AG08395 (cell line): ENCODE measurements at places on chromosomes 6 and 20.

DNA sequence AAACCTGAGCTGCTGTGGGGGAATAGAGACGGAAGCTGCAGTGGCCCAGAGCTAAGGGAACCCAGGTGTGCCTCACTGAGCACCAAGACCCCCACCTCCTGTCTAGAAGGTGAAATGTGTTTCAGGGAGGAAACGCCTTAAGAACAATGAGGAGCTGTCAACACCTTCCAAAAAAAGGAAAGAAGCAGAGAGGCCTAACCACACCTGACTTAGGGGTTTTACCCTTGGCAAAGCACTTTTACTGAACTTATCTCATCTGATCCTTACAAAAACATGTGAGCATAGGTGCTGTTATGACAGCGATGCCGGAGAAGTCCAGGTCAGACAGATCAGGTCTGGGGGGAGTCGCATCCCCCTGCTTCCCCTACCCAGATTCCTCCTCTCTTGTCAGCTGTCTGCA, 16.1 kb upstream of the CDKN1A start:
- no peak for DNase-seq

DNA sequence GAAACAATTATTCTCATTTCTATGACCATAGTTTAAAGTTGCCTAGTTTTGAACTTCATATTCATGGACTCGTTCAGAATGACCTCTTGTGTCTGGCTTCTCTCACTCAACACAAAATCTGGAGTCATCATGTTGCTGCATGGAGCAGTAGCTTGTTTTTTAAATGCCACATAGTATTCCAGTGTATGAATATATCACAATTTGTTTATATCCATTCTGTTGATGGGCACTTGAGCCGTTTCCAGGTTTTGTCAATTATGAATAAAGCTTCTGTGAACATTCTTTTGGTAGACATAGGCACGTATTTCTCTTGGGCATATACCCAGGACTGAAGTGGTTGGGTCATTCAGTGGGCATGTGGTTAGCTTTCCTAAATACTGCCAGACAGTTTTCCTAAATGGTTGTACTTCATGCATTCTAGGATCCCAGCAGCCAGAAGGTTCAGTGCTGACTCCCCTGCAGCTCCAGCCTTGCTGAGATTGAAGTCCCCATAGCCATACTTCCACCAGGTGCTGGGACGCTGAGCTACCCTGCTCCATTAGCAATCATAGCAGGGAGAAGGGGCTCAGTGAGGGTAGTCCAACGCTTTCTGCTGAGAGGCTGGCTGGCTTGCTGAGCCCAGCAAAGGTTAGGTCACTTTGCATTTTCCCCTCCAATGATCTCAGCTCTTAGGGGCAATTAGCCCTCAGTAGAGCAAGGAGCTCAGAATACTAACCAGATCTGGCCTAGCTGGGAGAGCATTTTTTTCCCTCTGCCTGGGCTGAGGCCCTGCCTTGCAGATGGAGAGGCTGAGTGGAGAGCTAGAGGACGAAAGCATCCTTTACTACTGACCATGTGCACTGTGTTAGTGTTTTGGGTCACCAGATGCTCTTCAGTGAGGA, 35.7 kb upstream of the CTNNBL1 start:
- no peak for DNase-seq

- DNase-seq: peak; percentile 6
Observed at GRCh38 chr6:26415791-26416190, 13.7 kb downstream of the BTN3A1 start.

DNA sequence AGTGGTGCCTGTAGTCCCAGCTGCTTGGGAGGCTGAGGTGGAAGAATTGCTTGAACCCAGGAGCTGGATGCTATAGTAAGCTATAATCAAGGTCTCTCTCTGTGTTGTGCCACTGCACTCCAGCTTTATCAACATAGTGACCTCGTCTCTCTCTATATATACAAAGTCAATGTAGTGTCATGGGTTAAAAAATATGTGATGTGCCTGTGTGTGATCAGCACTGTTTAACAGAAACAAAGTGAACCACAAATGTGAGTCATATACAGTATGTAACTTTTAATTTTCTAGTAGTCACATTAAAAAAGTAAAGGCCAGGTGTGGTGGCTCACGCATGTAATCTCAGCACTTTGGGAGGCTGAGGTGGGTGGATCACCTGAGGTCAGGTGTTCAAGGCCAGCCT, 85.3 kb upstream of the RNF24 start:
- DNase-seq: no peak

DNA sequence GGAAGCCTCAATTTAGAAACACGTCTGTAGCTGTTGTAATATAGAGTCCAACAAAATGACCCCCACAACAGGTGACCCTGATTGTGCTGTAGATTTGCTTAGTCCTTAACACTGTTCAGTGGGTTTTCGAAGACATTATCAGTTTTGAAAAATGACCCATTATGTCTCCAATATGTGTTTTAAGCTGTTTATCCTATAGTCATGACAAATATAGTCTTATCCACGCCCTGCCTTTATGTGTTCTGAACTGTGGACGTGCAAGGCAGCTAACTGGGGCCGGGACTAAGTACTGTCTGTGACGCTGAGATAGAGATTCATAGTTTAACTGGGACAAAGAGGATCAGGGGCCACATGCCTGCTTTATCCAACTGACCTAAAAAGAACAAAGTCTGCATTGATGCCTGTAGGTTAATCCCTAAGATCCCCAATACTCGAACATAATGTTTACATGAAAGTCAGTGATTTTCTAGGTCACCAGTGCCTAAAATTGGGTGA, 192.4 kb downstream of the CD83 start:
- DNase-seq: no peak

GRCh38 chr6:33771146-33772081, 17.5 kb downstream of the LEMD2 start:
- DNase-seq: peak; percentile 93

DNA sequence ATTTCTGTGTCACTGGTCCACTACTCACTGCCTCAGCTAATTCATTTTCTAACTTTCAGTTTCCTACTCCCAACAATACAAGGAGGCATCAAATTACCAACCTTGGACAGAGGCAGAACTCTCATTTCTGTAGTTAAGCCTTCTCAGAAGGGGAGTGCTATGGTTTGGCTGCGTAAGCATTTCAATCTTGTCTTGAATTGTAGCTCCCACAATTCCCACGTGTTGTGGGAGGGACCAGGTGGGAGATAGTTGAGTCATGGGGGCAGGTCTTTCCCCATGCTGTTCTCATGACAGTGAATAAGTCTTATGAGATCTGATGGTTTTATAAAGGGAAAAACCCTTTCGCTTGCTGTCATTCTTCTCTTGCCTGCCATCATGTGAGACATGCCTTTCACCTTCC, 22.9 kb downstream of the HLA-DRA start:
- no peak for DNase-seq
